Transverse colon (tissue), 4 donors: ENCODE measurements at places on chromosomes 2 and 18. TPM values are rescaled to one million over a fixed set of nuclear protein-coding genes. Genes with fewer than 3 reads are reported as not detected.
A peak's percentile ranks its signal among the peaks of the same experiment; 100 is the strongest.

- peak; percentile 64 for DNase-seq
These were observed 102.9 kb upstream of the SLC8A1 start for GRCh38 chr2:40554665-40555294.

DNA sequence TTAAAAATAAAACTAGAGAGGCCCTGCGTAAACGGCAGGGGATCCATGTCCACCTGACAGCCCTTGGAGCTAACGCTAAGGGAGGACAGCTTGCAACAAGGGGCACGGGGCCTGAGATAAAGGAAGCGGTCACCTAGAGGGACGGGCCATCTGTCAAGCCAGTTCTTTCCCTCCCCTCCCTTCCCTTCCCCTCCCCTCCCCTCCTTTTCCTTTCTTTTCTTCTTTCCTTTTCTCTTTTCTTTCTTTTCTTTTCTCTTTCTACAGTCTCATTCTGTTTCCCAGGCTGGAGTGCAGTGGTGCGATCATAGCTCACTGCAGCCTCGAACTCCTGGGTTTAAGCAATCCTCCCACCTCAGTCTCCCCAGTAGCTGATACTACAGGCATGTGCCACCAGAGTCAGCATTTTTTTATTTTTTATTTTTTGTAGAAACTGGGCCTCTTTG, 34.5 kb upstream of the CTAGE1 start:
- DNase-seq, result no peak

The PUS10 gene
- 11.6 TPM for total RNA-seq

DNA sequence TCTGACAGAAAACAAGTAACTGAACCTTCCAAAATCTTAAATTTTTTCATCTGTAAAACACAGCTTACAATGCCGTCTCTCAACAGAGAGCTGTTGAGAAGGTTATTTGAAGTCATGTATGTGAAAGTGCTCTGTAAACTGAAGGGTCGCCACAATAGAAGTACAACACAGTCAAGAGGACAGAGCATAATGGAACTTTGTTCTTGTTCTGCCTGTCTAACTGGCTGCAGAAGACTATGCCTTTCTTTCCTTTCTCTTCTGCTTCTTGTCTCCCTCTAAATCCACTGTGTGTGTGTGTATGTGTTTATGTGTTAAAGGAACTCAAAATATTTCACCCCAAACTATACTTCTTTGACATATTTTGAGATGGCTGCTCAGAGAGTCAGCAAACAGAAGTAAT, 365.8 kb upstream of the RND3 start:
- no peak for DNase-seq

DNA sequence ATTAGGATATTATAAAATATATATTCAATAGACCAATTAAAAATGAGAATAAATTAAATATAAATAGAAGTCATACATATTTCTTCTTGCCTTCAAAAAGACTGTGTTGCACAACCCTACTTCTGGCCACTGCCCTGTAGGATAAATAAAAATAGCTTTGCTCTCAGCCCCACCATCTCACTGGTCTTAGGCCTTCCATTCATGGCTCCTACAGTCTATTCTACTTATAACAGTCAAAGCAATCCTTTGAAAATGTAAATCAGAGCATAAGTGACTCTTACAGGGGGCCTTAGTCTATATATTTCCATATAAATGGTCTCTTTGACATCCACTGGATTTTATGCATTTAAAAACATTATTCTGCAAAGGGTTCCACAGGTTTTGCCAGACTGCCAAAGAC, 72.9 kb downstream of the KLF7 start:
- no peak for DNase-seq

DNA sequence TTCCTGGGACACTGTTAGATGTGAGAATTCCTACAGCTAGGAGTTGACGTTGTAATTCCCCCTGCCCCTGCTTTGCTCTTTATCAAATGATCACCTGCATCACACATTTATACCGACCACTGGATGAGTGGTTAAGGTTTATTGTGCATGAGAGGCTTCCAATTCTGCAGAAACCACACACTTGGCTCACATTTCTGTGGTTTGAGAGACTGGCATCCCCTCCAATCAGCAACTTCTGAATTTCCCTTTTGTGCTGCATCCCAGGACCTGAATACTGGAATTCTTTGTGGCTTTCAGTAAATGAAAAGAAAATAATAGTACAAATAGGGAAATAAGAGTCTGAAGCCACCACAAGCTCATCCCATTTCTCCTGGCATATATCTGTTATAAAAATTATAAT, 628.7 kb upstream of the PIK3C3 start:
- DNase-seq, result no peak

The ABCG5 gene
- total RNA-seq, result not detected

The SMYD1 gene
- 3.0 TPM for total RNA-seq

- no peak for DNase-seq
These were observed 219.8 kb downstream of the SH3BP4 start for GRCh38 chr2:235171550-235172031.

DNA sequence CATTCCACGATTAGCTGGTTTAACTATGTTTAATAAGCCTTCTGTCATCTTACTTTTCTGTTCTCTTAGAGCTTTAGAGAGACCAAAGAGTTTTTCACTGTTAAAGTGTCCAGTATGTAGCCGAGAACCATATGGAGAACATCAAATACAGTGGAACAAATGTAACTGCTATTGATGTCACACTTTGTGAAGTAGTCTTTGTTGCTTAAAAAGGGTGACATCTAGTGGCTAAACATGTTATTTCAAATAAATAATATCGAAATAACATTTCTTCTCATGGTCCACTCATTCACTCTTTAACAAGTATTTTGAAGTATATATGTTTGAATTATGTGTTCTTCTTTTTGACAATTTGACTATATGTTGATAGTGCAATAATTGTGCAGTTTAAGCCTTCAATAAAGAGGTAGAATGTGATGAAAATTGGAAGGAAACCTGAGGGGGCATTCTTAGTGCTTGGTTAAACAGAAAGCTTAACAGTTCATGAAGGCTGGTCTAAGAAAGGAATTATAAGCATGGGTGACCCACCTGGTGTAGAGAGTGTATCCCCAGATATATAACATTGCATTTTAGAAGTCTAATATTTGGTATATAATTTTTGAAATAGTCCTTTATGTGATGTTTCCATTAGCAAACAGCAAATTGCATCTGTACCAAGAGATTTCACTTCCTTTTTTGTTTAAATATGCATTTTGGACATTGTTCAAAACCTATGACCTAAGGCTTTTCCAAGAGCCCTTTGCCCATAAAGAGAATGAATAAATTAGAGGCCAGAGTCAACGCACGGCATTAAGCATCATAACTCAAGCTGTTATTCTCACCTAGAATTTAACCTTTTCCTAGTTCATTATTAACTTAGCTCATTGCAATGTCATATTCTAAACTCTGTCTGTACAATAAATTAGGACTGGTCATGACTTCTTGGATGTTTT, 112.1 kb downstream of the KYNU start:
- DNase-seq, result no peak

The EPAS1 gene
- 123 TPM for total RNA-seq

- no peak for DNase-seq
These were observed 156.7 kb downstream of the LPIN1 start for GRCh38 chr2:11903085-11903606.

The FOXD4L1 gene
- total RNA-seq, result not detected

DNA sequence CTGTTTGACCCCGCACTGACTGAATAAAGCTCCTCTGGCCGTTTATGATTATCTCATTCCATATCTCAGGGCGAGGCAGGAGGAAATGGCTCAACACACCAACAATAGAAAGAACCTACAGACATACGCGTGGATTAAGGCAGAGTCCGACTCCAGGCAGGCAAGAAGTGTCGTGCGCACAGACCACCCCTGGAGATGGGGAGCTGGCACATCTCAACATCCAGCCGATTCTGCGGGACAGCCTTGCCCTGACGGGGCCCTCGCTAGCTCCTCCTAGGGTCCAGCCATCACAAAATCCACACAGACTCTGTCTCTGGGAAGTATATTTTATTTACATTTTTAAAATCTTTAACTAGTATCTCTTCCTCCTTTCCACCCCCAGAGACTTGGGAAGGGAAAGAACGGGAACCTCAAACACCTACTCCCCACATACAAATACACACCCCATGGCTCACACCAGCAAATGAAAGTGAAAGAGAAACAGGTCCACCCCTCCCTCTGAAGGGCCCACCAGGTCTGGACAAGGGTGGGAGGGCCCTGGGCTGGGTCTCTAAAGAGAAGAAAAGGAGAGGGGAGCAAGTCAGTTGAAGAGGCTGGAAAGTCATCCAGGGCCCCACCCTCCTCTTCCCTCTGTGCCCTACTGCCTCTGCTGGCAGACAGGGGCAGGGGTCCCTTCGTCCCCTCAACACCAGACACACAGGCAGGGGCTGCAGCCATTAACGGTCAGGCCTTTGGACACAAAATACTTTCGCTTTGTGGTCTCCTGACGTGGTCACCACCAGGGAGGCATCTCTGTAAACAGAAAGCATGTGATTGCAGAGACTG, 3.2 kb downstream of the GPBAR1 start:
- peak; percentile 52 for DNase-seq

DNA sequence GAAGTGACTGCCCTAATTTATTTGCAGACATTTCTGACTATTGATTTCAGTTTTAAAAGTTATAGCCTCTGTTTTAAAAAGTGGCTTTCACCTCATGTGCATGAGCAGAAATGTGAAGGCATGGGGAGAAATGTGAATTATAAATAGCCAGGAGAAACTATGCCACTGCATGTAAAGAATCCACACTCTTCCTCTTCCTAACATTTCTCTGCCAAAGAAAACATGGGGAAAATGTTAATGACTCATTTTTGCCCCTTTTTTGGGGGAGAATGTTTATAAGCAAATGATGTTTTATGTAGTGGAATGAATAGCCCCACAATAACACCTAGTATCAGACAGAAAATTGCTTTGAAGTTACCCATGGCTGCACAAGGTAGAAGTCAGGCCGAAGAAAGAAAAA, 249.0 kb upstream of the TANK start:
- no peak for DNase-seq

DNA sequence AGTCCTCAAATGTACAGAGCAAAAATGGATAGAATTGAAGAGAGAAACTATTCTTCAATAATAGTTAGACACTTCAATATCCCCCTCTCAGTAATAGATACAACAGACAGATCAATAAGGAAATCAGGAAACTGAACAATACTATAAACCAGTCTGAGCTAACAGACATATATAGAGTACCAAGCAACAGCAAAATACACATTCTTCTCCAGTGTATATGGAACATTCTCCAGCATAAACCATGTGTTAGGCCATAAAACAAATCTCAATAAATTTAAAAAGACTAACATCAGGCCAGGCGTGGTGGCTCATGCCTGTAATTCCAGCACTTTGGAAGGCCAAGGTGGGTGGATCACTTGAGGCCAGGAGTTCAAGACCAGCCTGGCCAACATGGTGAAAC, 43.7 kb upstream of the AMMECR1L start:
- no peak for DNase-seq

DNA sequence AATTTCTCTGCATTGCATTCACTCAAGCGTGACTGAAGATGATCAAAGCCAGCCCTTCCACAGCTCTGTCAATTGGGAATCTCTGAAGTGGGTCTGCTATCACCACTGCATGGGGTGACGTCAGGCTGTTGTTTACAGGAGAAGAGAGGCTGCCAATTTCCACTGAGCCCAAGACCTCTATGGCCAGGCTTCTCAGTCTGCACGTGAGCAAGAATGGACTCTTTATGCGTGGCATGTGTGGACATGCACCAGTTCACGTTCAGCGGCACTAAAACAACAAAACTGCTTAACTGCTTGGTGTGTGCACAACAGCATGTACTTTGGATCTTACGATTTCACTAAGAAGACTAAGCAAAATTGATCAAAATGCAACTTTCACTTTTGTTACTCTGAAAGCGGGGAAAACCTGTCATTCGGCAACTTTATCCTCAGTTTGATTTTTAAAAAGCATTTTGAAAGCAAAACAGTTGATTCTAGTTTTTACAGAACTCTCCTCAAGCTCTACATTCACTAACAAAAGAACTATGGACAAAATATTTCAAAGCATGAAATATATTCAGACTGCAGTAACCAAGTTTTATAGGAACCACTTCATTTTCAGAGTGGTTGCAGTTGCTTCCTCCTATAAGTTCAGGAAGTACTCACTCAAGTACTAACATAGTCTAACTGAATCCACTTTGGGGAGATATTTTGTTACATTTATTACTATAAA, 77.0 kb upstream of the SERTAD2 start:
- DNase-seq, result peak; percentile 67

The SLC35F6 gene
- 36.3 TPM for total RNA-seq

The TSPYL6 gene
- total RNA-seq, result not detected

The LHCGR gene
- total RNA-seq, result not detected

GRCh38 chr18:52567360-52567759, 227.4 kb downstream of the DCC start:
- DNase-seq, result no peak

GRCh38 chr2:191030521-191031154, 16.7 kb upstream of the STAT1 start:
- DNase-seq, result no peak

DNA sequence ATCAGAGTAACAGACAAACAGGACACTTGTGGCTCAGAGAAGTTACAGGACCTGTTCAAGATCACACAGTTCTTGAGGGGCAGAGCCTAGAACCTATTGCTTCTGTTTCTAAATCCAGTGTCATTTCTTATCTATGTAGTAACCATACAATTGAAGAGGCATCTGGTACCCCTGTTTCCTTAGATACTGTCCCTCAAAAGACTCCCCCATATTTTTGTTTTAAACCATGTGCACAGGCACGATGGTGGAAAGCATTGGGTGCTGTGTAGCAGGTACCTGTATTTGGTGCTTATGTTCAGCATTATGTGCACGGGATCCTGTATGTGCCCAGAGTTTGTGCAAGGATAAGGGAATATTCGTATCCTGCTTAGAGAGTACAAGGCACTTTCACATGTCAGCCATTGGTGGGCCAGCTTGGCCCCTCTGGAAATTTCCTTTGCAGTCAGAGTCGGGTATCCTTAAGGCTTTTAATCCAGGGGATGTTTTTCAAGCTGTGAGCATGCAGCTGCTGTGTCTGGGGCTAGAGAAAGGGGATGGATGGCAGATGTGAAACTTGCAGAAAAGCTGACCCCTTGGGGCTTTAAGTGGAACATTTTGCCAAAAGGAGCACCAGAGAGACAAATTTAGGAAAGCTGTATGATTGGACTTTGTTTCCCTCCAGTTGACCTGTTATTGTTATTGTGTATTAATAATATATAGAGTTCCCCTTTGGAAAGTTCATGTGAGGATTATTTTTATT, 2.1 kb downstream of the LBH start:
- no peak for DNase-seq

GRCh38 chr2:127024769-127025358, 82.1 kb downstream of the BIN1 start:
- peak; percentile 33 for DNase-seq

The HAAO gene
- total RNA-seq, result 4.0 TPM

GRCh38 chr2:101521487-101521886, 46.6 kb upstream of the RFX8 start:
- no peak for DNase-seq

The CDK5R2 gene
- not detected for total RNA-seq

The L3MBTL4 gene
- total RNA-seq, result 4.9 TPM

DNA sequence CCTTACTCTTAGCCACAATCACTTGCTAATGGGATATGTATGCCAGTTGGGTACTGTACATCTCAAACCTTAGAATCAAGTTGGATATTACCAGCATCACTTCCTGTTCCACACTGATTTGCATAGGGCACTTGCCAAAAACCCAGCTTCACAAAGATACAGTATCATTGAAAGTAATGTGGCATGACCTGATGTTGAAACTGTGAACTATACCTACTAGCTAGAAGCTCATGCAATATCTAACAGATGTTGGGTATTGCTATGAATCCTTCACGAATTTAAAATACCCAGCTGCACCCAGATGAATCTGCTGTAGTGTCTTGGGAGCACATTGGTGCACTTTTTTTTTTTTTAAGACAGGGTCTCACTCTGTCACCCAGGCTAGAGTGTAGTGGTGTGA, 6.5 kb upstream of the STAMBP start:
- no peak for DNase-seq

The DOK6 gene
- 0.27 TPM for total RNA-seq

GRCh38 chr2:209761566-209761965, 10.1 kb upstream of the UNC80 start:
- DNase-seq, result no peak

The HOXD8 gene
- 23.5 TPM for total RNA-seq
